Endothelial cell (in vitro differentiated cells): ENCODE measurements at places on chromosomes 11 and 22. TPM values are rescaled to one million over a fixed set of nuclear protein-coding genes. Genes with fewer than 3 reads are reported as not detected.
A peak's percentile ranks its signal among the peaks of the same experiment; 100 is the strongest.

The IGSF22 gene
- total RNA-seq = 0.74 TPM

- H3K27me3 ChIP-seq = peaks cover 5% of the 10 kb centered on the region
- peak overlapping the region; percentile 44 for H3K27ac ChIP-seq
- no peaks in the 10 kb centered on the region for H3K36me3 ChIP-seq
- H3K4me3 ChIP-seq = no peak overlapping the region
These were observed 152.2 kb downstream of the ADAMTS15 start for GRCh38 chr11:130600616-130601015.

DNA sequence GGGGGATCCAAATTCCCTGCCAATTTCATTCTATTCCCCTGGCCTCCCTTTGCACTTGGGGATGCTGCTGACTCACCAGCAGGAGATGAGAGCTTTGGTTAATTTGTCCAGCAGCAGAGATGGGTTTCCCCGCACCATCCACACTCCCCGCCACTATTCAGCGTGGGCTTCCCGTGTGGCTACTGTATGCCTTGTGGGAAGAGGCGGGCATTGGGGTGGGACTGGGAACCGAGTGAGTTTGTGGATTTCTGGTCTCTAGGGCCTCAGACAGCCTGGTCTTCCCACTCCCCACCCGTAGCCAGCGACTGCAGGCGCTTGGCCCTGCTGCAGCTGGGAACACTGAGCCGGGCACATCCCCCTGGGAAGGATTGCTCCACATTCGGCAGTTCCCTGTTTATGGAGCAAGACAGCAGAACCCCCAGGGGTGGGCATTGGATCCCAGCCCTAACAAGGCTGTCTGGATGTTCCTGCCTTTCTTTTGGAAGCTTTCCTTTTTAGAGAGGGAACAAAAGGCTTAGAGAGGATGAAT is 23.4 kb downstream of the KIAA1671 start:
- DNase-seq = no peak

DNA sequence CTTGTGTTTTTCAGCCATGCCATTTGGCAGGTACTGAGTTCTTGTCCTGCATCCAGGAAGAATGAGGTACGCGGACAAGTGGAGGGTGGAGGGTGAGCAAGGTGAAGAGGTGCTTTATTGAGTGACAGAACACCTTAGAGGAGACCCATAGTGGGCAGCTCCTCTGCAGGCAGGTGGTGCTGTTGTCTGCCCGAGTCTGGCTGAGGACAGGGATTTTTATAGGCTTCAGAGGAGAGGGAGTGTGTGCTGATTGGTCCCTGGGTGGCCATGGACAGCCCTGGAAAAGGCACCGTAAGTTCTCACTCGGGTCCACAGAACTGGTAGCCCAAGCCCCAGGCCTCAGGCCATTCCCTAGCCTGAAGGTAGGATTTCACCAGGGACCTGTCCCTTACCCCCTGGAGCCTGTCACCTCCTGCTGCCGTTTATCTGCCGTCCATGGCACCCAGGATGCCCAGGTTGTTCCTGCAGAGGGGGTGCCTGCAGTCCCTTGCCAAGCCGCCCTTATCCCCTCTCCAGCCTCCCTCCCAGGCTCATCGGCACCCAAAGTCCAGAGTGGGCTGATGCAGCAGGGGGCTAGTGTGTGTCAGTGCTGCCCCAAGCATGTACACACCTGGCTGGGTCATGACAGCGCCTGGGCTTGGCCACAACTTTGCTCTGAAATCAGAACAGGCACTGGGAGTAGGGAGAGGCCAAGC is 213.6 kb downstream of the LRRC4C start:
- no peak overlapping the region for H3K4me3 ChIP-seq
- no peaks in the 10 kb centered on the region for H3K4me1 ChIP-seq
- no peak overlapping the region for H3K27ac ChIP-seq
- no peaks in the 10 kb centered on the region for H3K36me3 ChIP-seq
- H3K27me3 ChIP-seq = no peaks in the 10 kb centered on the region

DNA sequence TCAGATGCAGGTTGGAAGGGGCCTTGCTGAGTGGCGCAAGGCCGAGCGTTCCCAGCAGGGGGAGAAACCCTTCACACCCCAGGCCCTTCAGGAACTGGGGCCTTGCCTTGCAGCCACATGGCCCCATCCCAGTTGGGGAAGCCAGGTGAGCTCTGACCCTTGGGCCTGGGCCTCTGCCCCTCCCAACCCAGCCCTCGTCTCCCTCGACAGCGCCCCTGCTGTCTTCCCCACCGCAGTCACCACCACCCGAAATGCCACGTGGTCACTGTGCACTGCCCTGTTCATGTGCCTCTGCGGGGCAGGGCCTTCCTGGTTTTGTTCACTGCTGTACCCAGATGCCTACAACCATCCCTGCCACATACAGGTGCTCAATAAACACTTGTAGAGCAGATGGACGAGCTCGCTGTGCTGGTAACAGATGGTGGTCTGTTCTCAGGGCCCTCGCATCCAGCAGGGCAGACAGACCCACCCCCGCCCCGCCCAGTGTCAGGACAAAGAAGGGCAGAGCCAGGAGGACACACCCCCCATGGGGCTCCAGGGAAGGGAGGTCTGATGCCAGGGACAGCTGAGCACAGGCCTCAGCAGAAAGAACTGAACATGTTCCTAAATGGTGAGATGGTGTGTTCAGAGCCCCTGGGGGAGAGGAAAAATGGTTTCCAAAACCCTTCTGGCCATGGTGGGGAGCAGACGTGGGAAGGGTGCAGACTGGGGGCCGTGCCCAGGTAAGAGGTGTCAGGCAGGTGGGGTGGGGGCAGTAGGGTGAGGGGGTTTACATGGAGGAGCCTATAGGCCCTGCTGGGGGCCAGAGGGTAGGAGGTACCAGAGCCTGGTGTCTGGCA is 3.7 kb downstream of the POLR2L start:
- peaks cover 8% of the 10 kb centered on the region for H3K27me3 ChIP-seq
- peak; percentile 42 for DNase-seq
- H3K4me3 ChIP-seq = no peak overlapping the region
- H3K4me1 ChIP-seq = peaks cover 10% of the 10 kb centered on the region

The MS4A15 gene
- not detected for total RNA-seq

The WNT11 gene
- 3.6 TPM for total RNA-seq

- no peak for DNase-seq
- peaks cover 26% of the 10 kb centered on the region for H3K36me3 ChIP-seq
- peaks cover 42% of the 10 kb centered on the region for H3K4me1 ChIP-seq
- peak overlapping the region; percentile 53 for H3K4me3 ChIP-seq
- H3K27me3 ChIP-seq = no peaks in the 10 kb centered on the region
- peak overlapping the region; percentile 16 for H3K27ac ChIP-seq
These were observed 32.0 kb downstream of the SPECC1L start for GRCh38 chr22:24302591-24302990.

The MFRP gene
- total RNA-seq = 0.13 TPM

DNA sequence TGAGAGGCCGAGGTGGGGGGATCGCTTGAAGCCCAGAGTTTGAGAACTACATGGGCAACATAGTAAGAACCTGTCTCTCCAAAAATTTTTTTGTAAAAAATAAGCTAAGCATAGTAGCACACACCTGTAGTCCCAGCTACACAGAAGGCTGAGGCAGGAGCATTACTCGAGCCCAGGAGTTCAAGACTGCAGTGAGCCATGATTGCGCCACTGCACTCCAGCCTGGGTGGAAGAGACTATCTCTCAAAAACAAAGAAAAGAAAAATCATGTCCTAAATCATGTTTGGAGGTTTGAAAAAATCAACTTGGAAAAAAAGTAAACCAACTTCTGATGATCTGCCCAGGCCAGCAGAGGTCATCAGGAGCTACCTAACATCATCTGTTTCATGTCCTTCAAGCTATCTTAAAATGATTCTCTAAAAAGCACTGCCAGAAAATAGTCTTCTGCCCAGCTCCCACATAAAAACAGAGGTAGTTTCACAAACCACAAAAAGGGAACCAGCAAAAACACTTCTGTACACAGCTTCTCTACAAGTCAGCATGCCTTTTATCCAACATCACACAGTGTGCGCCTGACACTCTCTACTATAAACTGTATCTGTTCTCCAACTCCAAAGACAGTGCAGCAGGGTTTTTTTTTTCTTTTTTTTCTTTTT is 165.0 kb downstream of the SOX6 start:
- no peak overlapping the region for H3K4me3 ChIP-seq
- peaks cover 17% of the 10 kb centered on the region for H3K4me1 ChIP-seq
- H3K36me3 ChIP-seq = no peaks in the 10 kb centered on the region
- DNase-seq = no peak

The VSIG10L2 gene
- total RNA-seq = not detected

GRCh38 chr11:76083563-76084451 is 122.5 kb downstream of the WNT11 start:
- H3K4me1 ChIP-seq = no peaks in the 10 kb centered on the region
- DNase-seq = no peak
- H3K4me3 ChIP-seq = no peak overlapping the region
- no peaks in the 10 kb centered on the region for H3K36me3 ChIP-seq

The DDTL gene
- total RNA-seq = 1.4 TPM

GRCh38 chr11:123253911-123254310 is 58.9 kb upstream of the CLMP start:
- H3K27ac ChIP-seq = no peak overlapping the region
- no peak for DNase-seq
- no peak overlapping the region for H3K4me3 ChIP-seq
- no peaks in the 10 kb centered on the region for H3K4me1 ChIP-seq
- peaks cover 5% of the 10 kb centered on the region for H3K27me3 ChIP-seq

The OR2AG1 gene
- total RNA-seq = not detected

The RAB38 gene
- total RNA-seq = 10.4 TPM

DNA sequence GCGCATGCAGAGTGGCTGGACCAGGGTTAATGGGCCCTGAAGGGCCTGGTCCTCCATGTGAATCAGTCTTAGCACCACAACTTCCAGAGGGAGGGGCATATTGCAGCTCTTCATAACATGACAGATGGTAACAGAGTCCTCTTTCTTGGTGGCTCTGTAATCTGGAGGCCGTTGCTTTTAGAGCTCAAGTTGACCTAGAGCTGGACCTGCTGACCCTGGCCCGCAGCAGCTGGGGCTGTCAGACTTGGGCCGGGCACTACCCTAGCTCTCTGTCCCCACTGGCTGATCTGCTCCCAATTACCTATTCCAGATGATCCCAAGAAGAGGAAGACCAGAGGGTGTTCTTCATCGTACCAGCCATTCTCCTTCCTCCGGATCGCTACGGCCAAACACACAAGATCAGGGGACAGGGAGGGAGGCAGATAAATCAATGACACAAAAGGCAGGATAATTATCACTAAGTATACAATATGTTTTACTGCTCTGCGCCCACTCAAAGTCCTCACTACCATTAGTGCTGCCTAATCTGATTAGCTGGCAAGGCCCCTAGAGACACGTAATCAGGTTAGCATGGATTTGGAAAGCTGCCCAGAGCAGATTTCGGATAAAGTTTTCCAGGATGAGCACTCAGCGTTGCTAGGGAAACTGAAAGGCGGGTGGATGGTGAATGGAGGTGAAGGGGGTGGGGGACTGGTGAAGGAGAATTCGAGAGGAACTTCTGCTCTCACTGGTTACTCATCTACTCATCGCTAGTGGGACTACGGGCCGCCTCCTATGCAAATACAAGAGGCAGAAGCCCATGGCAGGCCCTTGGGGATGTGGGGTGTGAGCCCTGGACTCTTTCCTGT is 64.5 kb upstream of the PHOX2A start:
- no peak overlapping the region for H3K4me3 ChIP-seq
- H3K36me3 ChIP-seq = no peaks in the 10 kb centered on the region
- DNase-seq = no peak
- H3K4me1 ChIP-seq = no peaks in the 10 kb centered on the region
- peaks cover 6% of the 10 kb centered on the region for H3K27me3 ChIP-seq

The KDM4D gene
- total RNA-seq = 1.8 TPM

GRCh38 chr11:133835593-133836548 is 9.4 kb downstream of the SPATA19 start:
- no peak overlapping the region for H3K27ac ChIP-seq
- no peaks in the 10 kb centered on the region for H3K36me3 ChIP-seq
- H3K4me3 ChIP-seq = no peak overlapping the region

The SYT12 gene
- 0.82 TPM for total RNA-seq

- peaks cover 7% of the 10 kb centered on the region for H3K27me3 ChIP-seq
- DNase-seq = no peak
- H3K4me3 ChIP-seq = no peak overlapping the region
- no peak overlapping the region for H3K27ac ChIP-seq
- H3K36me3 ChIP-seq = no peaks in the 10 kb centered on the region
These were observed 597 bp upstream of the PLXNB2 start for GRCh38 chr22:50307890-50308596.

DNA sequence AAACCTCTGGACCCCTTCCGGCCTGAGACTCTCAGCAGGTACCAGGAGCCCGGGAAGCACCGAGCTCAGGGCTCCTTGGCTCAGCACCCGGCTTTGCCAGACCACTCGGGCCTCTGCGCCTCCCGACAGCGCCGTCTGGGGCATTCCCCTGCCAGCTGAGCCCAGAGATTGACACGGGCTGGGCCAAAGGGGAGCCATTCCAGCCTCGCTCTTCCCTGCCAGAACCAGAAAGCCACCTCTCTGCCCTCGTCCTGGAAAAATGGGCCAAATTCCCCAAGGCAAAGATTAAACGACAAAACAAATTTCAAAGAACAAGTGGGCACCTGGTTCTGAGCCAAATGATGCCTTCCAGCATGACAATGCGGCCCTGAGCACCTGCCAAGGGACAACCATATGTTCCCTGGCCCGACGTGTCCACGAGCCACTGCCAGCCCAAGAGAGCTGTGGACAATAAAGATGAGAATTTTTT is 59.3 kb downstream of the CELSR1 start:
- peak overlapping the region; percentile 57 for H3K27ac ChIP-seq
- H3K36me3 ChIP-seq = no peaks in the 10 kb centered on the region
- no peak overlapping the region for H3K4me3 ChIP-seq
- peaks cover 37% of the 10 kb centered on the region for H3K4me1 ChIP-seq

The ZNRF3 gene
- 3.3 TPM for total RNA-seq

The ZDHHC13 gene
- total RNA-seq = 18.2 TPM

- H3K27ac ChIP-seq = no peak overlapping the region
- H3K27me3 ChIP-seq = peaks cover 8% of the 10 kb centered on the region
- H3K4me3 ChIP-seq = no peak overlapping the region
- peaks cover 18% of the 10 kb centered on the region for H3K4me1 ChIP-seq
- H3K36me3 ChIP-seq = peaks cover 7% of the 10 kb centered on the region
These were observed 16.2 kb upstream of the SHANK3 start for GRCh38 chr22:50656122-50657070.

- no peak overlapping the region for H3K27ac ChIP-seq
- no peaks in the 10 kb centered on the region for H3K36me3 ChIP-seq
- H3K4me3 ChIP-seq = no peak overlapping the region
- peaks cover 31% of the 10 kb centered on the region for H3K4me1 ChIP-seq
- H3K27me3 ChIP-seq = peaks cover 6% of the 10 kb centered on the region
These were observed 51.9 kb upstream of the IGSF9B start for GRCh38 chr11:134008634-134009071.

DNA sequence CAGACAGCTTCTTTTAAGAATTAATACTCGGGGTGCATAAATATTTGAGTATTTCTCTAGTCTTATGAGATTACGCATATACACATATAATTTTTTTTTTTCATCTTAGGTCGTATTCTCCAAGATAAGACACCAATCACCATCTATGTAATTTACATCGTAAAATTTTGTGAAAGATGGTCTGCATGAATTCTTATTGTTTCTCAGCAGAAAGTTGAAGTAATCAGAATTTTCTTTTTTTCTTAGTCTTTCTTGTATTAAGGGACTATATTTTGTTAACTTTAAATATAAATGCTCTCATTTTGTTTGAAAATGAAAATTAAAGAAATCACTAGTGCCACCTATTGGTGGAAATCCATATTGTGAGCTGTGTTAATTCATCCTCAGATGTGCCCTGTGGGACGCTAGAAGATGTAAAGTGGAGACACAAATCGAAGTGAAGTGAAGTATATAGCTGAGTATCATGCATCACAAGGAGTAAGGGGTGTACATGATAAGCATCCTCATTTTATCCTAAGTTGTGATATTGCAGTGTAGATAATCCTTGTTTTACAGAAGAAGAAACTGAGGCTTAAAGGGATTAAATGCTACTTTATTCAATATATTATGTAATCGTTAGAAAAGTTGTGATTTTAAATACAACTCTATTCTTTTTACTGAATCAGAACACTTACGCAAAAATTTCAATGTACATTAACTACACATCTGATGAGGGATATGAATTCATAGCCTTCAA is 2084.3 kb downstream of the LRRC4C start:
- H3K36me3 ChIP-seq = no peaks in the 10 kb centered on the region
- no peaks in the 10 kb centered on the region for H3K4me1 ChIP-seq
- no peaks in the 10 kb centered on the region for H3K27me3 ChIP-seq
- H3K27ac ChIP-seq = no peak overlapping the region
- peak; percentile 7 for DNase-seq
